ENCODE measurements at places on chromosomes 1 and 21.

GRCh38 chr1:48070396-48070750, 73.2 kb upstream of the TRABD2B start:
- no peaks in the 10 kb centered on the region for H3K4me1 ChIP-seq
- no peak overlapping the region for H3K4me3 ChIP-seq
- H3K27ac ChIP-seq, result no peak overlapping the region

GRCh38 chr1:3573500-3573899, 37.8 kb downstream of the MEGF6 start:
- no peak overlapping the region for H3K27ac ChIP-seq
- H3K4me3 ChIP-seq, result no peak overlapping the region
- no peaks in the 10 kb centered on the region for H3K36me3 ChIP-seq
- H3K27me3 ChIP-seq, result no peaks in the 10 kb centered on the region
- no peaks in the 10 kb centered on the region for H3K4me1 ChIP-seq

DNA sequence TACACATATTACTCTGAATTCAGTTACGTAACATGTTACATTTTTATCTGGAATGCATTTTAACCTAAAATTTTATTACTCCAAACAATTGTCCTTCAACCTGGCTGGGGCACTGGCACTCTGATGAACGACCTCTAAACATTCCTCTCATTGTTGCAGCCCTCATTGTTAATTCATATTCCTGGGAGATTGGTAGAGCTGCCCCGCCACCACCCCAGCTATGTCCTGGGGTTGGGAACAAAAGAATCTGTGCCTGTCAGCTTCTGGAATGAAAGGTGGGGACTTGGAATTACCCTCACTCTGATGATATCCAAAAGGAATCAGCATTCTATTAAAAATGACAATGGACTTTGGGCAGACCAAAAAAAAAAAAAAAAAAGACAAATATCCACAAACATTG, 38.0 kb upstream of the DESI2 start:
- no peak overlapping the region for H3K27ac ChIP-seq
- no peaks in the 10 kb centered on the region for H3K36me3 ChIP-seq
- no peak for DNase-seq
- H3K4me1 ChIP-seq, result no peaks in the 10 kb centered on the region
- H3K27me3 ChIP-seq, result no peaks in the 10 kb centered on the region

DNA sequence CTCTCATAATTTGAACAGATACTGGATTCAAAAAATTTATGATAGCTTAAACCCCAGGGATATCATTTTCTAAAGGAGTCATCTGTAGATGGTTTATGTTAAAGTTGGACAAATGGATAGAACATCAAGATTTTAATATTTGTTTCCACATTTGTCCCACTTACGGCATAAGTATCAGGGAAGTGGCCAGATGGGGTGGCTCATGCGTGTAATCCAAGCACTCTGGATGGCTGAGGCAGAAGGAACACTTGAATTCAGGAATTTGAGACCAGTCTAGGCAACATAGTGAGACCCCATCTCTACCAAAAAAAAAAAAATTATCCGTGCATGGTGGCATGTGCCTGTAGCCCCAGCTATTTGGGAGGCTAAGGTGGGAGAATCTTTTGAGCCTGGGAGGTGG, 229.1 kb downstream of the GPR52 start:
- H3K27ac ChIP-seq, result no peak overlapping the region
- DNase-seq, result no peak
- H3K27me3 ChIP-seq, result no peaks in the 10 kb centered on the region
- H3K4me3 ChIP-seq, result no peak overlapping the region

GRCh38 chr1:50270926-50271325, 152.3 kb downstream of the DMRTA2 start:
- H3K27ac ChIP-seq, result no peak overlapping the region
- no peak overlapping the region for H3K4me3 ChIP-seq
- no peak for DNase-seq
- H3K27me3 ChIP-seq, result no peaks in the 10 kb centered on the region

GRCh38 chr21:32136546-32136945, 142.3 kb downstream of the MIS18A start:
- H3K27me3 ChIP-seq, result no peaks in the 10 kb centered on the region
- H3K27ac ChIP-seq, result no peak overlapping the region
- no peak overlapping the region for H3K4me3 ChIP-seq
- DNase-seq, result no peak
- no peaks in the 10 kb centered on the region for H3K36me3 ChIP-seq
- H3K4me1 ChIP-seq, result no peaks in the 10 kb centered on the region

- no peaks in the 10 kb centered on the region for H3K36me3 ChIP-seq
- peaks cover 3% of the 10 kb centered on the region for H3K4me1 ChIP-seq
- peaks cover 37% of the 10 kb centered on the region for H3K27me3 ChIP-seq
- H3K4me3 ChIP-seq, result no peak overlapping the region
Observed at GRCh38 chr1:118999348-119000071, 11.4 kb upstream of the TBX15 start.

DNA sequence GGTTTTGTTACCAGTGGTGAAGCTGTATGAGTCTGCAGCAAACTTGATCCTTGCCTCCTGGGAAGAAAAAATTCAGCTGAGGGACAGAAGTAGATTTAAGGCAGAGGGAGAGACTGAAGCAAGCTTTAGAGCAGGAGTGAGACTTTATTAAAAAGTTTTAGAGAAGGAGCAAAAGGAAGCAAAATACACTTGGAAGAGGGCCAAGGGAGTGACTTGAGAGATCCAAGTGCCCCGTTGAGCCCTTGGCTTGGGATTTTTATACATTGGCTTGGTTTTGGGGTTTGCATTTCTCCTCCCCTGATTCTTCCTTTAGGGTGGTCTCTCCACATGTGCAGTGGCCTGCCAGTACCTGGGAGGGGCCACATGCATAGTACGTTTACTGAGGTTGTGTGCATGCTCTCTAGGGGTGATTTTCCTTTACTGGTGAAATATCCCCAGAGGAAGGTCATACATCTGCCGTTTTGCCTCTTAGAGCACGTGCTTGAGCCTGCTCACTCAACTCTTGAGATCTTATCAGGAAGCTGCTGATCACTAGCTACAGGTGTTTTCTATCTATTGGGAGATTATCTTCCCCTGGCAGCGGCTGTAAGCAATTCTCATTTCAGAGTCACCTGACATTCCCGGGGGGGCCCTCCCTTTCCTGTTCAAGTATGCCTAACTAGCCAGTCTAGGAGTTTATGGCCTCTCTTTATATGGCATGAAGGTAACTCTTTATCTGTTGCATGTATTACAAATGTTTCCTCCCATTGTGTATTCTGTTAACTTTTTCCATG, 20.3 kb downstream of the FASLG start:
- peaks cover 18% of the 10 kb centered on the region for H3K4me1 ChIP-seq
- no peak for DNase-seq
- no peak overlapping the region for H3K27ac ChIP-seq
- H3K36me3 ChIP-seq, result no peaks in the 10 kb centered on the region
- H3K27me3 ChIP-seq, result no peaks in the 10 kb centered on the region

- no peak for DNase-seq
- H3K27me3 ChIP-seq, result no peaks in the 10 kb centered on the region
- H3K4me1 ChIP-seq, result no peaks in the 10 kb centered on the region
Observed at GRCh38 chr1:68815632-68816031, 318.8 kb upstream of the DEPDC1 start.

GRCh38 chr1:158290321-158290844, 660 bp downstream of the CD1C start:
- H3K27ac ChIP-seq, result no peak overlapping the region
- no peak for DNase-seq

DNA sequence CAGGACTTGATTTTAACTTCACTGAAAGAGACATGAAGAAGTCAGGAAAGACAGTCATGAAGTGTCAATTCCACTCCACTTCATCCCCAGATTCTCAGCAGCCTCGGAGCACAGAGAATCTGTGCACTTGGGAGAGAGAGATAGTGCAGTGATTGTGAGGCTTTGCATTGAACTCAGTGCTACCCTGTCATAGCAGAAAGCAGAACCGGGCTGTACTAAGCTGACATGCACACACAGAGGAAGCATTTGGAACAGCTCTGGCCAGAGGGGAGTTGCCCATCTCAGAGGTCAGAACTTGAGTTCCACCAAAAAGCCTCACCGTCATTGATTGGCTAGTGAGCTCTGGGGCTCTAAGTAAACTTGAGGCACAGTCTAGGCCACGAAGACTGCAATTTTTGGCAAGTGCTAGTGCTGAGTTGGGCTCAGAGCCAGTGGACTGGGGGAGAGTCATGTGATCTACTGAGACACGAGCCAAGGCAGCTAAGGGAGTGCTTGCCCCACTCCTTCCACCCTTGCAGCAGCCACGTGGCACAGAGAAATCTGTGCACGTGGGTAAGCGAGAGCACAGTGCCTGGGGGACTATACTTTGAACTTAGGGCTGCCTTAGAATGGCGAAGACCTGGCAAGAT, 810.2 kb upstream of the ADAMTS5 start:
- H3K36me3 ChIP-seq, result no peaks in the 10 kb centered on the region
- no peaks in the 10 kb centered on the region for H3K4me1 ChIP-seq
- no peak overlapping the region for H3K27ac ChIP-seq
- no peak for DNase-seq
- no peaks in the 10 kb centered on the region for H3K27me3 ChIP-seq

DNA sequence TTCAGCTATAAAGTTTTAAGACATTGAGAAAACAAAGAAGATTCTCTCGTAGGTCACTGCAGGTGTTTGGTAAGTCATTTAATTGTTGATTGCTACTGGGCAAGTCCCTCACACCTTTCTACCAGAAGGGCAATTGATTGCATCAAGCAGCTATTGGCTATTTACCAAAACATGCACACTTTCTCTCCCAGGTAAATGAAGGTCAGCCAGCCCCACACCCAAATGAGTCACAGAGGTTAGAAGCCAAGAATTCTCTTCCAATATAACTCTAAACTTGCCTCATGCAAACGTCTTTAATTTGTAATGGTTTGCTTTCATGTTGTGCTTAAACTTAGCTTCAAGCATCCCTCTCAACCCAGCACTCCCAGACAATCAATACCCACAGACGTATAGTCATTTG, 475.3 kb upstream of the ADGRL2 start:
- H3K4me3 ChIP-seq, result no peak overlapping the region
- H3K36me3 ChIP-seq, result no peaks in the 10 kb centered on the region
- no peaks in the 10 kb centered on the region for H3K27me3 ChIP-seq
- no peak for DNase-seq
- no peak overlapping the region for H3K27ac ChIP-seq

DNA sequence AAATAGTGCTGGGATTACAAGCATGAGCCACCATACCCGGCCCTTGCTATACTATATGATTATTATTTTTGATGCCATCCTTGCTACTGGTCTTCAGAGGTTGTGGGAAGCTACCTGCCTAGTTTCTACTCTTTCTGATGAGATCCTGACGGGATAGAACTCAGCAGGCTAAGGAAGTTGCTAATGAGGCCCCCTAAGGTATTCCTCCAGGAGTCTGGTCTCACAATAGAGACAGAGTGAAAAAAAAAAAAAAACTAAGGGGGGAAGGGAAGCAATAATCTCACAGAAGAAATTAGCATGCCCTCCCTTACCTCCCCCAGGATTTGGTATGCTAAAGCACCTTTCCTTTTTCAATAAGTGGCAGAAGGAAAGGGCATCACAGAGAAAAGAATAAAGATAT, 17.6 kb downstream of the INTS3 start:
- H3K27ac ChIP-seq, result no peak overlapping the region
- no peaks in the 10 kb centered on the region for H3K27me3 ChIP-seq
- H3K4me1 ChIP-seq, result no peaks in the 10 kb centered on the region

DNA sequence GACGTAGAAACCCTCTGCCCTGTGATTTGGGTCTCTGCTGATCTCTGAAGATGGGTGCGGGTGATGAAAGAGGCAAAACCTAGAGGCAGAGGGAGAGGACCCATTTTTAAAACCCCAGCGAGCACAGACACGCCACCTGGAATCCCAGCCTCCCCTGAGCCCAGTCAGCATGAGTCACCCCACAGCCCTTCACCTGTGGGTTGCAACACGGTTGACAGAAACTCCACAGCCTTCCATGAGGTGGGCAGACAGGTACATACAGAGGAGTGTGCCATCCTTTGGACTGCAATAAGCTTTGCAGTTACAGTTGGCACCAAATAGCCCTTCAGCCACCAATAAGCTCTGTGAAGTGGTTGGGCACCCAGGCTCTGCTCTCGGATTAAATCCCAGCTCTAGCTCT, 2.1 kb upstream of the GRHL3 start:
- no peak for DNase-seq
- H3K4me3 ChIP-seq, result no peak overlapping the region
- H3K36me3 ChIP-seq, result no peaks in the 10 kb centered on the region
- H3K27me3 ChIP-seq, result peaks cover 43% of the 10 kb centered on the region
- H3K4me1 ChIP-seq, result peaks cover 37% of the 10 kb centered on the region

DNA sequence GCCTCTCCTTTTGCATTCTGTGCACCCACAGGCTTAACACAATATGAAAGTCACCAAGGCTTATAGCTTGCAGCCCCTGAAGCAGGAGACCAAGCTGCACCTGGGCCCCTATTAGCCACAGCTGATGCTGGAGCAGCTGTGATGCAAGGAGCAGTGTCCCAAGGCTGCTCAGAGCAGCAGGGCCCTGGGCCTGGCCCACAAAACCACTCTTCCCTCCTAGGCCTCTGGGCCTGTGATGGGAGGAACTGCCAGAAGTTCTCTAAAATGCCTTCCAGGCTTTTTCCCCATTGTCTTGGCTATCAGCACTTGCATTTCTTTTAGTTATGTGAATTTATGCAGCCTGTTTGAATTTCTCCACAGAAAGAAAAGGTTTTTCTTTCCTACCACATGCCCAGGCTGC, 89.5 kb upstream of the KCTD3 start:
- no peak for DNase-seq
- H3K36me3 ChIP-seq, result no peaks in the 10 kb centered on the region
- H3K4me3 ChIP-seq, result no peak overlapping the region
- no peaks in the 10 kb centered on the region for H3K4me1 ChIP-seq
- H3K27ac ChIP-seq, result no peak overlapping the region

GRCh38 chr1:73943270-73943669, 254.7 kb downstream of the LRRIQ3 start:
- DNase-seq, result no peak
- no peaks in the 10 kb centered on the region for H3K27me3 ChIP-seq
- H3K4me1 ChIP-seq, result no peaks in the 10 kb centered on the region
- H3K4me3 ChIP-seq, result no peak overlapping the region
- no peak overlapping the region for H3K27ac ChIP-seq

- H3K27me3 ChIP-seq, result peaks cover 2% of the 10 kb centered on the region
- no peak for DNase-seq
- no peaks in the 10 kb centered on the region for H3K4me1 ChIP-seq
- no peak overlapping the region for H3K4me3 ChIP-seq
Observed at GRCh38 chr1:84031802-84032327, 32.9 kb upstream of the TTLL7 start.

GRCh38 chr1:238832106-238832505, 554.3 kb upstream of the CHRM3 start:
- no peaks in the 10 kb centered on the region for H3K4me1 ChIP-seq
- DNase-seq, result no peak
- H3K36me3 ChIP-seq, result no peaks in the 10 kb centered on the region
- H3K4me3 ChIP-seq, result no peak overlapping the region
- H3K27me3 ChIP-seq, result no peaks in the 10 kb centered on the region
